ENCODE measurements at places on chromosomes 2 and 18.
A peak's percentile ranks its signal among the peaks of the same experiment; 100 is the strongest.

GRCh38 chr2:122319539-122320132 lies 564.2 kb downstream of the TSN start:
- no peak for DNase-seq

- no peak for DNase-seq
These were observed 12.8 kb downstream of the ANKRD62 start for GRCh38 chr18:12106471-12106870.

DNA sequence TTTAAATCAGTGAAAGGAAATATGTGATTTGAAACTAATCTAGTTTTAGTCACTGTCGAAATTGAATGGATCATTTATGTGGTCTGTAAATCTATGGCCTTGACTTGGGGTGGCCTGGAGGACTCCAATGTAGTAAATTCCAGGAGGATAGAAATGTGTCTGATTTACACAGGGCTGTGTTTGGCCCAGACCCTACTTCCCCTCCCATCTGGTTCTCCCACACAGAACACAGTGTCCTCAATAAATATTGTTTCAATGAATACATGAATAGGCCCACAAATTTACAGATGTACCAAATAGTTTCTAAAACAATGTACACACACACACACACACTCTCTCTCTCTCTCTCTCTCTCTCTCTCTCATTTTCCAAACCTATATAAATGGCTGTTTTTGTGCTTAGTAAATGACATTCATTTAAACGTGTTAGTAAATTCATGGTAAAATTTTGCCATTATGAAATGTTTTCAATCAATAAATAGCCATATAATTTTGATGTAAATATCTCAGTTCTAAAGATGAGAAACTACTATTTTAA lies 1.9 kb downstream of the CCDC68 start:
- no peak for DNase-seq

GRCh38 chr2:217953531-217953932 lies 49.3 kb downstream of the TNS1 start:
- no peak for DNase-seq

- no peak for DNase-seq
These were observed 40.4 kb downstream of the SLC9A4 start for GRCh38 chr2:102513355-102513939.

- DNase-seq: no peak
These were observed 238.1 kb downstream of the TMEM182 start for GRCh38 chr2:102999958-103000357.

DNA sequence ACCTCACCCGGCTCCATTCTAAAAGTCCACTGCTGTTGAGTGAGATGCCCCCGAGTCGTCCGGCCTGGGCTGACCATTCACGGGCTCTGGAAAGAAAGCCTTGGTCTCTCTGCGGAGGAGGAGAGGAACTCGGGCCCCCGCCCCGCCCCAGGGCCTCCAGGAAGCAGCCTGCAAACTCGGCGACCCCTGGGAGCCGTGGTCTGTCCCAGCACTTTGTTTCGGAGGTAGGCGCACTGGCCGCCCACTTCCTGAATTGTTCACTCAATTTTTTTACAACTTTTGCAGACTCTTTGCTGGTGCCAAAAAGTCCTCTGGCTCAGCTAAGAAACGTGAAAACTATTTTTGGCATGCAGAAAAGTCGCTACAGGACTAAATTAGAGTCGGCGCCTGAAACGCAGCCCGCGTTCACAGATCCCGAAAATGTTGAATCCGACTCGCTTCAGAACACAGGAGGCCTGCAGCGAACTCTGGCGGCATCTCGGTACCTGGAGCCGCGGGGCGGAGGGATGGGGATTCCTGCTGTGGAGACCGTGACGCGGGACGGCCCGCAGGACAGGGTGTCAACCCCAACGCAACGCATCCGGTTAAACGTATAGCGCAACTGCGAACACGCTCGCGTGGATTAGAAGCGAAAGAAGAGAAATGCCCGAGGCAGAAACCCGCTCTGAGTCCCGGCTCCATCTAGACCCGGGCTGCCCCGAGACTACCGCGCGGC lies 1.5 kb downstream of the PXDN start:
- peak; percentile 88 for DNase-seq
